CD4-positive, alpha-beta T cell treated with Interferon gamma for 1 hour (primary cell): ENCODE measurements at places on chromosomes 6 and 20.

DNA sequence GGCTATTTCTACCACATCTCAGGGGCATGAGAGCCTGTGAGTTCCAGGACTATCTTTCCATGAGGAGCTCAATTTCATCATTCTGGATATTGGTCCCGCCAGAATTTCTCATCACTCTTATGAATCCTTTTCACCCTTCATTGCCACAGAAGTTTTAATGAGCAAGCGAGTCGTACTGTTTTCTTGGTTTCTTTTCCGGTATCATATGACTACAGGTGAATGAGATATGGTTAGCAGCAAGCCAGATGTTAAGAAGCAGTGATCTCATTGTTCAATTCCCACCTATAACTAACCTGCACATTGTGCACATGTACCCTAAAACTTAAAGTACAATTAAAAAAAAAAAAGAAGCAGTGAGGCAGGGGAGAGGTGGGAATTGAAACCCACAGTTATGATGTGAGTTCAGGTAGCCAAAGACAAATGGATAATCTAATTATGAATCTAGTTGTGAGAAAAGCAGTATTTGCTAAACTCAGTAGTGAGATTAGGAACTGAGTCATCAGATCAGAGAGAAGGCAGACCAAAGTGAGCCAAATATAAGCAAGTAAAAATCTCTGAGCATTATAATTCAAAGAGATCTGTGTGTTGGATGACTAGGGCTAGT, 78.0 kb upstream of the ELOVL5 start:
- no peak for DNase-seq

DNA sequence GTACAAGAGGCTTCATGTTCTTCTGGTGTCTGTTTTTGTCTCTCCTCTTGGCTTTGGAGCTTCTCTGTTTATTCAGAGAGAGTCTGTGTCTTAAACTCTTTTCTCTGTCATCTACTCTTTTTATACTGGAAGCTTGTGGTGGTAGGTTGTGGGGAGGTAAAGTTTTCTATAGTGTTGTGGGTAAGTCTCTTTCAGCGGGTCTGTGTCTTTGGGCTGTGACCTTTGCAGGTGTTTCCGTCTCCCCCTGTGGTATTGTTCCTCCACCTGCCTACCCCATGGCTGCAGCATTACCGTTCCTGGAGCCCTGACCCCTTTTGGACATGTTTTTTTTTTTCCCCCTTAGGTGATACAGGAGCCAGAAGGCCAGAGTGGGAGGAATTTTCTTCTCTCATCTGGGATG, 37.9 kb upstream of the FERMT1 start:
- DNase-seq = no peak

DNA sequence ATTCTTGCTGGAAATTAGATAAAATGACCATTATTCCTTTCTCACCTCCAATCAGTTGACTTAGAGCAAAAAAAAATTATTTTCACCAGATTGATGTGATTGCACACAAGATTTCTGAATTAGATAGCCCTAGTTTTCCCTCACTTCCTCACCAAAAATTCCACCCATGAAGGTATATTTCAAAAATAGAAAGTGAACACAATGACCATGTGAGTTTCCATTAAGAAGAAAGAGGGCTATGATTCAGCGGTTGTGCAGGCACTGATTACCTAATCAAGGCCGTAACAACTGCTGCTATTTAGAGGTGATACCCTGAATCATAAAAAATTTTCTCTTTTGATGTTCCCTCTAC, 19.5 kb upstream of the RALGAPA2 start:
- DNase-seq = peak; percentile 19

GRCh38 chr6:17042422-17043147, 59.3 kb upstream of the STMND1 start:
- DNase-seq = no peak

DNA sequence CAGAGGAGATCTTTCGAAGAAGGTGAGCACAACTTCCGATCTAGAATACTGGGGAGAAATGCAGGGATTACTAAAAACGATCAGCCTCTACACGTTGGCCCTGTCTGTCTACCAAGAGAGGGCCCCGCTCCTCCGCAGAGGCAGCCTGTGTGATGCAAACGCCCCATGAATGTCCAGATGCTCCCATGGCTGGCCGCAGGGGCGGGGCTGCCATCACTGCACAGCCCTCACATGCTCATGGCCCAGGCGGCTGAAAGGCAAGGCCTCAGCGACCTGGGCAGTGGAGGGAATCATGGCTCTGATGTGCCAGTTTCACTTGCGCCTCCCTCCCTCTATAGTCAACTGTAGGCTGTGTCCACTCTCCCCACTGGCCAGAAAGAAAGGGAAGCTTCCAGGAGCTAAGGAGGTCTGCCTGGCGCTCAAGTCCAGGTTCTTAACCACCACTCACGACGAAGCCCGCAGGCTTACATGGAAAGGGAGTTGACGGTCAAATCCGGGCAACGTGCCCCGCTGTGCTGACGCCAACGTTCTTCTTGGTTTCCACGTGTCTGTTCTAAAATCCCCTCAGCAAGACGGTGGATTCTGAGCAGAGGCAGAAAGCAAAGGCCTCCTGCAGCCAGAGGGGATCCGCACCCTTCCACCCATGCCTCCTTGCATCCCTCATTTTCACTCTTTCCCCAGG, 14.2 kb downstream of the PXDC1 start:
- no peak for DNase-seq

- no peak for DNase-seq
These were observed 3.1 kb upstream of the AKIRIN2 start for GRCh38 chr6:87705070-87705691.

- DNase-seq = no peak
These were observed 12.8 kb downstream of the RGS17 start for GRCh38 chr6:153117986-153118879.

GRCh38 chr6:167013946-167014345, 14.7 kb downstream of the CEP43 start:
- no peak for DNase-seq
